ENCODE measurements at places on chromosomes 5 and 9. TPM values are rescaled to one million over a fixed set of nuclear protein-coding genes. Genes with fewer than 3 reads are reported as not detected.

MAST4 gene
- not detected for total RNA-seq

ALDH1A1 gene
- total RNA-seq: not detected

- DNase-seq: no peak
Measured at GRCh38 chr9:130957451-130958203, 18.6 kb upstream of the FIBCD1 start.

DNA sequence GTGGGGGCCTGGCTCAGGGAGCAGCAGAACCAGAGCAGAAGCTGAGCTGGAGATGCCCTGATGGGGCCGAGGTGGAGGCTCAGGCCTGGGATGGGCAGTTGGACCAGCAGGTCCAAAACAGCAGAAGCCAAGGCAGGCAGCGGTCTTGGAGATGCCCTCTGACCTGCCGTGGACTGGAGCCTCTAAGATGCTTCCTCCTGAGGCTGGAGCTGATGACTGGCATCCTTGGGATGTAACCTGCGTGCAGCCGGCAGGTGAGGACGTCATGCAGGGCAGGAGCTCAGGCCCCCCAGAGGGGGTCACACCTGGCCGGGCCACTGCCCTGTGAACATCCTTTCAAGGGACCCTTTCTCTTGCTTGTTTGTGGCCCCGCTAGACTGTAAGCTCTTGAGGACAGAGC, 162.0 kb downstream of the RGS3 start:
- no peak for DNase-seq

DNA sequence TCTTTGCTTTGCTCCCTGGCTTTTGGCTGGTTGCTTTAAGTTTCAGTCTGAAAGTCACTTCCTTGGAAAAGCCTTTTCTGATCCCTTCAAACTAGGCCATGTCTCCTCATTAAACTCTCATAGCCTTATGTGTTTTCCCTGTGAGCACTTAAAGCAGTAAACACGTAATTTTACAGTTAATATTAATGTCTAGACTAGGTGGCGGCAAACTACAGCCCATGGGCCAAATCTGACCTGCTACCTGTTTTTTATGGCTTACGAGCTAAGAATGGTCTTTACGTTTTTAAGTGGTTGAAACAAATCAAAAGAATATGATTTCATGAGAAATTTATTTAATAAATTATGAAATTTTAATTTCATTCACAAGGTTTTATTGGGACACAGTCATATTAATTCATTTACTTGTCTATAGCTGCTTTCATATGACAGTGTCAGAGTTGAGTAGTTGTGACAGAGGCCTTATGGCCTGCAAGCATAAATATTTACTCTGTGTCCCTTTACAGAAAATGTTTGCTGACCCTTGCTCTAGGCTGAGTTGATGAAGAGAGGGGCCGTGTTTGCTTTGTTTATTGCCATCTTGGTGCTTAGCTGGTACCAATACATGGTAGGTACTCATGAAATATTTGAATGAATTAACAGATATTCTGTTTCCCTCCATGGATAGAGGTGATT, 7.4 kb downstream of the SLC44A1 start:
- DNase-seq: no peak

GRCh38 chr5:180975338-180975737, 13.3 kb upstream of the BTNL3 start:
- no peak for DNase-seq
